Left renal cortex interstitium (tissue), 4 donors: ENCODE measurements at places on chromosomes 3 and 15. TPM values are rescaled to one million over a fixed set of nuclear protein-coding genes. Genes with fewer than 3 reads are reported as not detected.

The HAUS2 gene
- 23.3 TPM for polyA plus RNA-seq

The HHATL gene
- polyA plus RNA-seq: 0.43 TPM

The CCR3 gene
- 0.08 TPM for polyA plus RNA-seq

The VPS13C gene
- polyA plus RNA-seq: 59.9 TPM

The IMPG2 gene
- polyA plus RNA-seq: 0.46 TPM

The NR2E3 gene
- 0.32 TPM for polyA plus RNA-seq

- DNase-seq: no peak
Measured at GRCh38 chr3:3316521-3316920, 137.0 kb upstream of the CRBN start.

DNA sequence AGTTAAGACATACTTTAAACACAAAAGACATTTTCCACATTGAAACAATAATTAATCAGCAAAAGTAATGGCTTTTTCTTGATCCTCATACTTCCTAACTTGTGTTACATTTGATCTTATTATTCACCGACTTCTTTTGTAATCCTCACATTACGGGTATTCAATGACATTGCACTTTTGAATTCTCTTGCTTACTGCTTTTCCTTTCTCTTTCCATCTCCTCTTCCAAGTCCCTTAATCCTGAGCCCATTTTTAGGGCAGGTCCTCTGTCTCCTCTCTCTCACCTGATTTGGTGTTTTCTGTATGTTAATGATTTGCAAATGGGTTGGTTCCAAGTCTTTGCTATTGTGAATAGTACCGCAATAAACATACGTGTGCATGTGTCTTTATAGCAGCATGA is 48.5 kb upstream of the RAP2B start:
- no peak for DNase-seq

- peak; percentile 74 for DNase-seq
Measured at GRCh38 chr3:141050576-141051442, at the start of gene SPSB4. Gene SPSB4, plus strand, starts transcription at chr3:141051347. Its CDS starts 14,758 bp downstream, at chr3:141066105.

GRCh38 chr3:53996141-53996874 is 104.6 kb upstream of the SELENOK start:
- no peak for DNase-seq

DNA sequence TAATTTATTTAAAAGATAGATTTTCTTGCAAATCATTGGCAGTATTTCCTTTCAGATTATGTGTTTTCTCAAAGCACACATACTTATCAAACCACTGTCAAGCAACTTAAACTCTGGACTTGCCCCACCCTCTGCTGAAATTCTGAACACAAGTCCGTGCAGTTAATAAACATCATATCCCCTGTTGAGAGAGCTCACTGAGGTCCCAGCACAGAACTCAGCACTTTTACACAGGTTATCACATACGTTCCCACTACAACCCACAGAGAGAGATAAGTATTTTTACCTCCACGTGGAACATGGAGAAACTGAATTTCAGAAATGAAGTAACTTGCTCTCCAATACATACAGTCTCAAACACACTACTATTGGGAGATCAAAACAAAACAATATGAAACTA is 267.6 kb upstream of the IGF1R start:
- DNase-seq: no peak

GRCh38 chr3:100584101-100584660 is 25.2 kb upstream of the ADGRG7 start:
- DNase-seq: no peak

- DNase-seq: no peak
Measured at GRCh38 chr15:92643849-92644815, 11.4 kb downstream of the FAM174B start.

DNA sequence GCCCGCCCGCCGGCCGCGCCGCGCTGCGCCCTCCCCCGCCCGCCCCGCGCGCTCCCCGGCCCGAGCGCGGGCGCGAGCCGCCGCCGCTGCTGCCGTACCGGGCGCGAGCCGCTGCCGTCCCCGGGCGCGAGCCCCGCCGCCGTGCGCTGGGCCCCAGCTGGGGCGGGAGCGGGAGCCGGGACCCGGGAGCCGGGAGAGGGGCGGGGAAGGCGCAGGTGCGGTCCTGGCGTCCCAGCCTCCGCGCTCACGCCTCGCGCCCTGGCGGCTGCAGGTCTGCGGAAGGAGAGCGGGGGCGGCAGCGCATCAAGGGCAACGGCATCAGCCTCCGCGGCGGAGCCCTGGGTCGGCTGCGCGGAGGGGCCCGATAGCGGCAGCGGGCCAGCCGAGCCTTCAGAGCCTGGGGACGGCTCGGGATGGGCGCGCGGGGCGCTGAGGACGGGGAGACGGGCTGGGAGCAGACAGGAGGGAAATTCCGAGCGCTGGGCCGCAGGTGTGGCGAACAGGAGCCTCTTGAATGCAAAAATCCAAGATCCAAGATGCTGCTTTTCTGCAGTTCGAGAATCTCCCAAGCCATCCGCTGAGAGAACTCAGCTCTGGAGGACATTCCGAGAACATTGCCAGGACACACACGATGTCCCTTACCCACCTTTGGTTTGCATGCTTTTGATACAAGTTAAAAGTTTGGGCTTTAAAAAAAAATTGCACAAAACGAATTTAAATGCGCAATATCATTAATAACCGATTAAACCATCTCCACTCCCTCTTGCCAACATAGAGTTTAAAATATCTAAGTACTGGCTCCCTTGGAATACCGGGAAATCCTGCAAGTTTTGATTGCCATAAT is 251.1 kb downstream of the TJP1 start:
- DNase-seq: no peak

- no peak for DNase-seq
Measured at GRCh38 chr15:76829939-76830338, 75.2 kb downstream of the SCAPER start.

GRCh38 chr3:73513260-73513659 is 111.5 kb downstream of the PDZRN3 start:
- no peak for DNase-seq

GRCh38 chr3:150073513-150073912 is 102.8 kb upstream of the PFN2 start:
- DNase-seq: no peak

DNA sequence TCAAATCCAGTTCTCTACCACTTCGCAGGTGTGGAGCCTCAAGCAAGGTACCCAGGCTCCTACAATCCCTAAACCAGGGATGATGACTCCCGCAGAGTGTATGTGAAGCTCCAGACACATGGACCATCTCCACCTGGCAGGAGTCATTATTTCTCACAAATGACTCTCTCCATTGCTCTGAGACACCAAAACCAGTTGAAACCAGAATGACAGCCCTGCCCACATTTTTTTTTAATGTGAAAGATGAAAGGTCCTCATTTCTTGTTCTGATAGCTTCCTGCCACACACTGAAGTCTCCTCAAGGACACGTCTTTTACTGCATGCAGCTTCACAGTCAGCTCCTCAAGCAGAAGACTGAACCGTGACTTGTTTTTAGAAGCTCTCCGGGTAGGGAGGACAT is 61.4 kb upstream of the ZBTB38 start:
- DNase-seq: no peak

- DNase-seq: no peak
Measured at GRCh38 chr3:36901588-36901987, 43.3 kb downstream of the TRANK1 start.

DNA sequence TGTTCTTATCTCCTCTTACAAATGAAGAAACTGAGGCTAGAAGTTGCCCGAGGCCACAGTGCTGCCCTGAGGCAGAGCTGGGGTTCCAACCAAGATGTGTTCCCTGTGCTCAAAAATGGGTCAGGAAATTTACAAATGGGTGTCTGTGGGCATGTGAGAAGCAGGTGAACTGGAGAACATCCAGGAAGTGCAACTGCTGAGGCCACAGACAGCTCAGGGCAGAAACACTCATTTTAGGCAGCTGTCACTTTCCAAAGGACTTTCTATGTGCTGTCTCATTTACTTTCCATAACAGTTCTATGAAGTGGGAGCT is 47.2 kb upstream of the ATP2B2 start:
- DNase-seq: no peak

DNA sequence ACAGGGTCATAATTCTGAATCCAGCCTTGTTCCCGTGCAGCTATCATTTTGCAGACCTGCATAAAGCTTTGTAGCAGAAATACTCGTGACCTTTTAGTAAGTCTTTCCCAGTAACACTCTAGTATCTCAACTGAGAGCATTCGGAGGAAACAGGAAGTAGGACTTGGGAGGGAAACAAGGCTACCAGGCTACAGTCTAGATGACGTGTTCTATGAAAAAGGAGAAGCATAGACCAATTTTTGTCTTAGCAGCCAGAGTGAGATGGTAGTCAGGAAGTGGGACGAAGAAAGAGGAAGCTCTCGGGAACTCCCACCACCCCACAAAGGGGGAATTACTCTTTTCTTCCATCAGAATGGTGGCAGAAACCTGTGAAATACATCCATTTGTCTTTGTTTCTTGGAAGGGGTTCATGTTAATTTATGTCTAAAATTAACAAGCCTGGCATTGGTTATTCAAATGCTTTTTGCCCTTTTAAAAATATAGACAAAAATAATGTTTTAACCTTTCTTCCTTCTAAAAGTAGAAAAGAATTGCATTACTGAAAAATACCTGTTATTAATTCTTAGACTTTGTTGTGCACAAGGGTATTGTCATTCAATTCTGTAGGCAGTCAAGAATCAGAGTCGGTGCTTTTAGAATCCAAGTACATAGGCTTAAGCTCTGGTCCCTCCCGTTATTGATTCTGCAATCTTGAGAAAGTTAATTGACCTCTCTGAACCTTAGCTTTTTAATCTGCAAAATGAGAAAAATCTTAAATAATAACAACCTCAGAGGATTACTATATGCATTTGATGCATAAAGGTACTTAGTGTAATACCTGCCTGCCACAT is 1.6 kb upstream of the SUCNR1 start:
- DNase-seq: no peak

DNA sequence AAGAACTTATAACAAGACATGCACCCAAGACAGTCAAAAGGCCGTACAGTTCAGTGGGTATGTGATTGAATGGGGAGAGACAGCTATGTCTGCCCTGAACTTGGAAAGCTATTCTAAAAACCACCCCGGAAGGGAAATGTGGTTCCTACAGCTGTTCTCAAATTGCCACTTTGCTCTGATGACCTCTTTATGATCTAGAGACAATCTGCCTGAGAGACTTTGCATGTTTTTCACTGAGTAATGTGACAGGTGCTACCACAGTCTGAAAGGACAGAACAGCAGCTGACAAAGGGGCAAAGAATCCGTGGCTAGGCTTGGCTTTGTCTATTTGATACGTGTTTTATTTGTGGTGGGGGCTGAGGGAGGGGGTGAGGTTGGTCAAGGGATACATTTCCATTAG is 148.3 kb upstream of the NPHP3 start:
- DNase-seq: no peak
